Posterior vena cava (tissue), 2 donors: ENCODE measurements at places on chromosomes 4 and X.

DNA sequence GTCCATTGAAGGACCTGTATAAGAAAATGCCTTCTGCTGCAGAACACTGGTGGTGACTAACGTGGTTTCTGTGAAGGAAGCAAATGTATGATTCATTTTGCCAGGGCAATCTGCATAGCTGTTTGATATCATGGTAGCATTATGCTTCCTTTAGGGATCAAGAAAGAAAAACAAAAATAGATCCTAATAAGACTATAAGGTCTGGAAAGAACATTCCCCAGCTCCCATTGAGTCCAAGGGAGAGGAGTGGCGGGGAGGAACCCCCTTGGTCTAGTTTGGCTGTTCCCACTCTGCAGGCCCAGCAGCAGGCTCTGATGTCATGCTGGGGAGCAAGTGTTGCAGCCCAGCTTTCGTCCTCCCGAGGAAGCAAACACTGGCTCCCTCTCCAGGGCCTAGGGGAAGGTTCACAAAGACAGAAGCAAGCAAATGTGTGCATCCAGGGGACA lies 154.5 kb upstream of the GALNT7 start:
- DNase-seq = no peak

DNA sequence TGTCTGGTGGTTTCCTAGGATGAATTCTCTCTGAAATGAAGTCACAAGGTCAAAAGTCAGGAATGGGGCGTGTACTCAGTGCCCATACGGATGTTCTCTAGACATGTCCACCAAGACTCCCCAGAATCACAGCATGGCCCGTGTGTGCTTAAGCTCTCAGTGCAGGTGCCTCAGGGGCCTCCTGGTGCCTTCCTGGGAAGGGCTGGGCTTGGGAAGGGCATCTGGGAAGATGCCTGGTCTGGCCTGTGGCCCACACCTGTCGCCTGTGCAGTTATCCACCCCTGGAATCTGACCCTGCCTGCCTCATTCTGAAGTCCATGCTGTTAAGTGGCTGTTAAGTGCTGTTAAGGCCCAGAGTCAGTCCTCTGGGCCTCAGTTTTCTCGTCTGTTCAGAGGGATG lies 31.2 kb downstream of the SORCS2 start:
- DNase-seq = no peak

- no peak for DNase-seq
Observed at GRCh38 chr4:38842994-38843393, 13.6 kb downstream of the TLR6 start.

- peak; percentile 23 for DNase-seq
Observed at GRCh38 chrX:1002611-1003010, 209.8 kb downstream of the CRLF2 start.

- no peak for DNase-seq
Observed at GRCh38 chrX:12892716-12893115, 13.7 kb upstream of the TLR8 start.

DNA sequence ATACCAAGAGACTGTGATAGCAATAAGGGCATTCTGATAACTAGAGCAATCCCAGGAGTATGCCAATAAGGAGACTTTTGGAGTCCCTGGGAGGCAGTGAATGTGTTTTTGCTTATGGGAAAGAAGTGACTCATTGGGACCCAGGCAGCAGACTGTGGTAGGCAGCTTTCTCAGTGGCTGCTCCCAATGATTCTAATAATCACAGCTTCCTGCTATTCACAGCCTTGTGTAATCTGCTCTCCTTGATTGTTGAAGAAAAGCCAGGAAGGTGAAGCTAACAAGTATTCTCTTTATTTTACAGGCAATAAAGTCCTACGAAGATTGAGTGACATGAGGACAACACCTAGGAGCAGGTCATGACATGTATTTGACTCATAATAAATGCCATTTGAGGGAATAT lies 70.3 kb upstream of the DDX60 start:
- no peak for DNase-seq

- no peak for DNase-seq
Observed at GRCh38 chr4:73815145-73815544, 21.3 kb upstream of the CXCL6 start.

DNA sequence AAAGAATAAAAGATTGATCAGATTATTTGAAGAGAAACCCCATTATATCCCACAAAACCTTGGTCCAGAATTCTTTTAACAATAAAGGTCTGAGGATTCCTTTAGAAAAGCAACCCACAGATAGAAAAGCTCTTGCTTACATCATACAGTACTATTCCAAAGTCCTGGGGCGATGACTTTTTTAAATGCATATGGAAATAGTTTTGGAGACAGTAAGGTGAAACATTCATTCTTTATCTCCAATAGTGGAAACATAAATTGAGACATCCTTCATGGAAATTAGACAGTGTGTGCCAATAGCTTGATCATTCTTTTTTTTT lies 85.7 kb upstream of the UCP1 start:
- no peak for DNase-seq

GRCh38 chrX:19543951-19544381 lies 28.7 kb upstream of the MAP3K15 start:
- no peak for DNase-seq

- DNase-seq = no peak
Observed at GRCh38 chr4:53009824-53010223, 147.7 kb downstream of the RASL11B start.

GRCh38 chrX:133654811-133655210 lies 239.5 kb upstream of the GPC4 start:
- no peak for DNase-seq

GRCh38 chr4:149738156-149738555 lies 77.5 kb downstream of the IQCM start:
- no peak for DNase-seq

DNA sequence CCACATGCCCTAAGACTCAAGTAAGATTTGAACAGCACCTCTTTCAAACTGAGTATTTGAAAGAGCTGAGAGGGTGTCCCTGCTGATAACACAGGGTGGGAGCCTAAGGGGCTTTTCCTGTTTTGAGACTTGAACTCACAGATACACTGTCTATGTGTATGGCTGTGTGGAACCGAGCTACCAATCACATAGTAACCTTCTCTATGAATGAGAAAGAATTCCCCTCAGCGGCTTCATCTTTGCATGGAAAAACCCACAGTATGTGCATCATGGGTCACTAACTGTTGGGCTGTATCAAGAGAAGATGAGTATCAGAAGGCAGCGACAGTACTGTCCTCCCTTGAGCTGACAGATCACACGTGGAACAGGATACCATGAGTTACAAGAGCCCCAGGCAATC lies 336.3 kb downstream of the AFF2 start:
- DNase-seq = no peak

DNA sequence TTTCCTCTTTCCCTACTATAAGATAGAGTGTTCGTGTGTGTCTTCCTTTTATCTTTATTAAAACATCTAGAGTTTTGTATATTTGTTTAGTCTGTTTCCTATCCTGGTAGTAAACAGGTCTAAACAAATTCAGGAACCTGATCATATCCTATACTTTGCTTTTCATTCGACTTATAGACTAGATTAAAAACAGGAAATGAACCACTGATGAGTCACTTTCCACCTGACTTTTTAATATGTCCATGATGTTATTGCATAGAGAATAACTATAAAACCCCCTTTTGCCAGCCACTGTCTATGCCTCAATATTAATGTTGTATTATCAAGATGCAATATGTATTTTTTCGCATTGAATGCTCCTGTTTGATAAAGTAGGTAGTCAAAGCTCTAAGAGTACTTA lies 1794.0 kb downstream of the STIM2 start:
- no peak for DNase-seq

GRCh38 chr4:1043651-1044468 lies 32.4 kb downstream of the FGFRL1 start:
- peak; percentile 98 for DNase-seq

GRCh38 chr4:57763070-57763469 lies 652.9 kb upstream of the IGFBP7 start:
- DNase-seq = no peak

- no peak for DNase-seq
Observed at GRCh38 chr4:124872659-124873058, 160.1 kb upstream of the ANKRD50 start.

- DNase-seq = no peak
Observed at GRCh38 chr4:147589586-147589985, 27.6 kb upstream of the TMEM184C start.

DNA sequence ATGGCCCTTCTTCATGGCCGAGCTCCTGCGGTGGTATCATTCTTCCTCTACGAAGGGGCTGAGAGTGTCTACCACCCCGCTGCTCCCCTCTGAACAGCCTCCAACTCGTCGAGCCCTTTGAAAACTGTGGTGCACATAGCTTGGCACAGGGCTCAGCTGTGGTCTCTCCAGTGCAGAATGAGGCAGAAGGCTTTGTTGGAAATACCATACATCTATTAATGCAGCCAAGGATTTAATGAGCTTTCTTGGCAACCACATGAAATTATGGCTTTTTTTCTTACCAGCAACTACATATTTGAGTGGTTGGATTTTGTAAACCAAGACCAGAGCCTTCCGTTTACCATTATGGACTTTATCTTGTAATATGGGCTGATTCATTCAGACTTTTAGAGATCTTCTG lies 61.7 kb upstream of the CBR4 start:
- no peak for DNase-seq

DNA sequence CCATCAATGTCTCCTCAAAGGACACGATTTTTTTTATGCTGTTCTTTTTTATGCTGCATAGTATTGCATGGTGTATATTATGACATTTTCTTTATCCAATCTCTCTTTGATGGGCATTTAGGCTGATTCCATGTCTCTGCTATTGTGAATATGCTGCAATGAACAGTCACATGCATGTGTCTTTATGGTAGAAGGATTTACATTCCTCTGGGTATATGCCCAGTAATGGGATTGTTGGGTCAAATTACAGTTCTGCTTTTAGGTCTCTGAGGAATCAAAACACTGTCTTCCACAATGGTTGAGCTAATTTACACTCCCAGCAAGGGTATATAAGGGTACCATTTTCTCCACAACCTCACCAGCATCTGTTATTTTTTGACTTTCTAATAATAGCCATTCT lies 113.9 kb downstream of the GRIA3 start:
- no peak for DNase-seq

GRCh38 chr4:73267050-73267449 lies 8.5 kb upstream of the ANKRD17 start:
- no peak for DNase-seq

DNA sequence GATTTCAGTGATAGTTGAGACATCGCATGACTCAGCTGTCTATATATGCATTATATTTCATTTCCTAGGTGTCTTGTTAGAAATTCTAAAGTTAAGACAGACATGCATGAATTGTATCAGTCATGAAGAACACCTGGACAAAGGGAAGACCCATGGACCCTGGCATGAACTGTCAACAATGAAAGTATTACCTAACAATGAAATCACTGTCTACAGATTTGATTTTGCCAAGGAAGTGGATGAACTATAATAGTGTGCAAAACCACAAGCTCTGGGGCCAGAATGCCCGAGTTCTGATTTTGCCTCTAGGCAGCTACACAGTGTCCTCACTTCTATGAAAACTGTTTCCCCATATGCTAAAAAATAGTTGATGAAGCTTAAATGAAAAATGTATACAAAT lies 386.1 kb downstream of the NLGN4X start:
- DNase-seq = no peak
